Stimulated activated CD8-positive, alpha-beta memory T cell treated with anti-CD3 and anti-CD28 coated beads, Interleukin-4, amount 100 ng/mL, for 1 hour (primary cell): ENCODE measurements at places on chromosomes 2 and 18.

DNA sequence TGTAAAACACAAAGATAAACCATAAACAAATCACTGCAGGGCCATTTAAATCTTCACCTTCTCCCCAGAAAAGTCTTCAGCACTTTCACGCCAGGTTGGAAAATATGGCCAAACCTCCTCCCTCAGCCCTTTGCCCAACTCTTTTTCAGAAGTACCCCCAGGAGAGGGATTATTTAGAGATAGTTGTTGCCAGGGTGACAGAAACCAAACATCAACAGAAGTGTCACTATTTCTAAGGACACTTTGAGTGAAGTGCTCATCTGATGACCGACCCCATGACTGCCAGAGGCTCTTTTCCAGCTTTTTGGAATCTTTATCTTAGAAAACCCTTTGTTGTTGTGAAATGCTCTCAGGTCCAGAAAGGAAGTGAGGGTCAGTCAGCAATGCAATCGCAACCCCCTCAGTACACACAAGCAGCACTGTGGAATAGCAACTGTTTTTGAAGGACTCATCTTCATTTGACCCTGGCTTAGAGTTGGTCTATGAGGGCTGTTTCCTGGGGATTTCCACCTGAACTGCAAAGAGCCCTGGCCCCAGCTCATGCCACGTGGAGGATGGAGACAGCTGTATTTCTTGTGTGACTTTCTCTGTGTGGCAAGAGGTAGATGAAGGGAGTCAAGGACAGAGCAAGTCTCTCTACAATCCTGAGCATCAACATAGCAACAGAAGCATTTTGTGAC, 114.0 kb upstream of the STON1 start:
- no peak for DNase-seq

GRCh38 chr2:33528441-33528950, 52.0 kb downstream of the RASGRP3 start:
- no peak for DNase-seq

GRCh38 chr2:5479265-5479928, 212.8 kb upstream of the SOX11 start:
- DNase-seq: no peak

GRCh38 chr2:175003875-175004729, 1.1 kb downstream of the CHN1 start:
- no peak for DNase-seq

DNA sequence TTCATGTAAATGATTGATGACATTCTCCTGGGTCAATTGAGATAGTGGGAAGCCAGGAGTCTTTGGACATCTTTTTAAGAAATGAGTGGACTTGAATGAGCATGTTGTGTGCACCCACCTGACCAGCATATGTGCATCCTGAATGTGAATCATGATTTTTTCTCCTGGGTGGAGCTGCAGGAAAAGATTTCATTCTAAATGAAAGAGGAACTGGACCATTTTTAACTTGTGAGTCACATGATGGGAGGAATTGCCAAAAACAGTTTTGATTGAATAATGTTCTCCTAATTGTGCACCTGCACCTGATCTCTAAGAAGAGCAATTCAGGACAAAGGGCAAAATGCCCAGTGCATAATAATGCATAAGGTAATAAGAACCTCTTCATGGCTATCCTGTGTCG, 32.3 kb downstream of the COPS8 start:
- DNase-seq: no peak

DNA sequence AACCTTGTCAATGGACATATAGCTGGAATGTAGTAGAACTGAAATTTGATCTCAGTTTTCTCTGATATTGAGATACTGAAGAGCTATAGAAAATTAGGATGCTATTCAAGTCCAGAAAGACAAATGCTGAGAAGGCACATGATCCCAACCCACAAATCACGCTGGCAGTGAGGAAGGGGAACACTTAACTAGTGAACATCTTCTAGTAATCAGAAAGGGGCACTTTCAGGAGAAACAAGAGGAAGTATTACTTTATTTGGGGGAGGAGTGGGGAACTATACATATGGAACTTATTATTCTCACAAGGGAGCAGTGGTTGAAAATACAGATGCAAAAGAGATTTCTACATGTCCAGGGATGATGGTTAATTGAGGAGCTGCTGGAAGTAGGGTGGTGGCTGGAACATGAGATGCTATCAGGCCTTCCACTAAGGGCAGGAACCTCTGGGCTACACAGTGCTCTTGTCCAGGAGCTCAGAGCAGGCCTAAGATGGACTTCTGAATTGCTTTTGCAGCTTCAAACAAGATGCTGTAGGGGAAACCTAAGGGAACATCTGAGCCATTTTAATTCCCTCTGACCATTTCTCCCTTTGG, 79.3 kb downstream of the TGFA start:
- DNase-seq: no peak
